ENCODE measurements at places on chromosomes 7 and 10.

GRCh38 chr10:75034714-75035258, 76.7 kb upstream of the SAMD8 start:
- no peak for DNase-seq

GRCh38 chr10:103739039-103739764, 116.2 kb downstream of the SH3PXD2A start:
- peak; percentile 99 for DNase-seq

DNA sequence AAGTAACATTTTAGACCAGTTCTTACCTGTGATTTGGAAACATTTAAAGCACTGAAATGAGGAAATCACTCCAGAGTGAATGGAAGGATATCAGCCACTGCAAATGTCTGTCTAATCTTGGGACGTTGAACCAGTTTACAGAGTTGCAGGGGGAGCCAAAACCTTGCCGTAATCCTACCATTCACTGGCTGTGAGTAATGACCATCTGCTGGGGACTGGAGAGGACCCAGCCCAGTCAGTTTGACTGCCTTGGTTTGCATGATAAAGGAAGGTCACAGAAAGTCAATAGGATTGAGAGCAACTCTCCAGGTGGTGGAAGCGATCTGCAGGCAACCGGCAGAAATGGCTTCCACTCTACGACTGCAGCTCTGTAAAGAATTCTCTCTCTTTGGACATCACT, 167.2 kb downstream of the AKR1D1 start:
- peak; percentile 55 for DNase-seq

GRCh38 chr7:94253686-94254085, 141.0 kb upstream of the COL1A2 start:
- DNase-seq = no peak

DNA sequence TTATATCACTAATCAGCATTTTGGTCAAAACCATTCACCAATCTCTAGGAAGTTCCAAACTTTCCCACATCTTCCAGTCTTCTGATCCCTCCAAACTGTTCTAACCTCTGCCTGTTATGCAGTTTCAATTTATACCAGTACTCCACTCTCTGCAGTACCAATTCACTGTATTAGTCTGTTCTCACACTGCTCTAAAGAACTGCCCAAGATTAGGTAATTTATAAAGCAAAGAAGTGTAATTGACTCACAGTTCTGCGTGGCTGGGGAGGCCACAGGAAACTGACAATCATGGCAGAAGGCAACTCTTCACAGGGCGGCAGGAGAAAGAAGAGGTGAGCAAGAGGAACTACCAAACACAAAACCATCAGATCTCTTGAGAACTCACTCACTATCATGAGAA, 374.9 kb downstream of the SORCS1 start:
- DNase-seq = no peak

- DNase-seq = no peak
Observed at GRCh38 chr7:57202274-57202673, 70.0 kb upstream of the ZNF479 start.

DNA sequence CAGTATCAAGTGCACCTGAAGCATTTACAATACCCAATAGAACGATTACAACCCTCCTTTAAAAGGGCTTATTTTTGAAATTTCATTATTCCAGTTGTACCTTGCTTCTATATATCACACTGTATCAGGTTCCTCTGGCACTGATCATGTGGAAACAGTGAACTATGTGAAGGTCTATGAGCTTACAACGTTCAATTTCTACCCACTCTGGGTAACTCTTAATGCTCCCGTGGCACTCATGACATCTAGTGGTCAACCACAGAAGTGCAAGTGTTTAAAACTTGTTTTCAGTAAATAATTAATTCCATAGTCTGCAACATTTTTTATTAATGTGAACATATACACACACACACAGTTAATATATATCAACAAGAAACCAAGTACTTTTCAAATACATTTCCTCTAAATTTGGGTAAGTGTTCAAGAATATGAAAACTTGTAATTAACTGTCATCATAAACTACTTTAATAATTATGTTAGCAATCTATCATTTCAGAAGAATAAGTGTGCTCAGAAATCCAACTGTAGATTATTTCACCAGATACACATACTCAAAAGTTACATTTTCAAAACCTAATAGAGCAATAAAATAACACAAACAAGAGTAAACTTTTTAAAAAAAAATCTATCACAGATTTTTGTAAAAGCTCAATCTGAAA, 61.0 kb downstream of the MPP7 start:
- peak; percentile 73 for DNase-seq

GRCh38 chr10:130112821-130113220, 2.2 kb upstream of the C10orf143 start:
- no peak for DNase-seq

DNA sequence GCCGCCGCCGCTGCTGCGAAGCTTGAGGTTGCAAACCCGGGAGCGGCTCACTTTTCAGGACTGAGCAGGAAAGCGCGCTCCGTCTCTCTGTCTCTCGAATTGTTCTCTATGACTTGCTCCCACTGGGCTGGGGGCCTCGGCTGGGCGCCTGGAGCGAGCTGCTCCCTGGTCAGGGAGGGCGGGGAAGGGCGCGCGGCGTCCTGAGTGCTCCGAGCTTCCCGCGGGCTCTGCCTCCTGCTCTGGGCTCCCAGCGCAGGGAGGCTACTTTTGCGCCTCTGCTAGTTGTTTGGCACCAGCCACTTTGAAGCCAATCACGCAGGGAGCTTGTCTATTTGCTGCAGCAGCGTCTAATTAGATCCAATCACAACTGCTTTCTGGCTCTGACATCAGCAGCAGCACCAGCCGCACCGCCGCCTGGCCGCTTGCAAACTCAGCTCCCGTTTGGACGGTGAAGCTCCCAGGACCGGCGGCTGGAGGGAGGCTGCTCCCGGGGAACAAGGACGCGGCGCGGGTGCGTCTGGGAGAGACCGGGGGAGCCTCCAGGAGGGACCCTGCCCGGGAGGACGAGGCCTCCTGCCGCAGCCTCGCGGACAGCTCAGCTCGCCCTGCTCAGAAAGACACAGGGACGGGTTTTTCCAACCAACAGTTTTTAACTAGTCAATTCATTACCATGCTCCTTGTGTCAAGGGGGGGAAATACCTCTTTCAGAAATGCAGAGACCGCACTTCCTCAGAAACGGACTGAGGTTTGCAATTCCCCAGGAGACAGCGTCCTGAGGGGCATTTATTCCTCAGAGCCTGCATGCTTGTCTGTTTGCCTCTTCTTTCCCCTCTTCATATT, at the start of gene ADARB2:
TSS of gene ADARB2 (minus strand) at position 304 of the 840 bp plus-strand sequence.
- DNase-seq = no peak

- peak; percentile 31 for DNase-seq
Observed at GRCh38 chr10:99689461-99689860, 30.2 kb downstream of the ENTPD7 start.

- no peak for DNase-seq
Observed at GRCh38 chr7:150586785-150587152, 19.6 kb downstream of the GIMAP4 start.

DNA sequence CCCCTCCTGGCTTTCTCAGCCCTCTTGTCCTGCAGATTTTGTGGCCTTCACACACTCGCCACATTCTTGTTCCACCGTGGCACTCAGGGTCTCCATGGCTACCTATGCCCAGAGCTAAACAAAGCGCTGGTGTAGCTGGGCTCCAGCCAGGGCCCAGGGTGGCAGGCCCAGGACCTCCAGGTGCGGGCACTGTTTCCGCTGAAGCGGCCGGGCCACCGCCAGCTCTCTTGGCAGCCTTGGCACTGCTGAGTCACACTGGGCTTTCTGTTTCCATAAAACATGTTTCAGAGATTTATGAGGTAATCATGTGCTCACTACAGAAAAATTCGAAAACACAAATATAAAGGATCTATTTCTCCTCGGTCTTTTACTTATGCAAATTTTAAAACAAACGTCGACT, 51.3 kb downstream of the AOC1 start:
- DNase-seq = peak; percentile 46

DNA sequence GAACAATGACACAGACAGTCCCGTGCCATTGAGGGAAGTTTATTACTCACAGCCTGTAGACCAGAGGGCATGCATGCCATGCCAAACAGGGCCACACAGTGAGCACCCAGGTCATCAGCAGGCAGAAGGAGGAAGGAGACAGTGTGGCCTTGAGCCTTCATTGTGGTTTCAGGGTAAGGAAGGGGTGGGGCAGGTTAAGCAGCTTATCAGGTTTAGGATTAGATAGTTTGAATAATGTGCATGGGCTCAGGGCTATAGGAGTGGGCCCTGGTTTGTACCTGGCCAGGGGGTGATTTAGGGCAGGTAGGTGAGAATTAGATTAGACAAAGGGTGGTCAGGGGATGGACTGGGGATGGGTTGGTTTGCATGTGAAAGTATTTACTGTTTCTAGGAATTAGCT, 67.9 kb downstream of the ADCY1 start:
- no peak for DNase-seq

DNA sequence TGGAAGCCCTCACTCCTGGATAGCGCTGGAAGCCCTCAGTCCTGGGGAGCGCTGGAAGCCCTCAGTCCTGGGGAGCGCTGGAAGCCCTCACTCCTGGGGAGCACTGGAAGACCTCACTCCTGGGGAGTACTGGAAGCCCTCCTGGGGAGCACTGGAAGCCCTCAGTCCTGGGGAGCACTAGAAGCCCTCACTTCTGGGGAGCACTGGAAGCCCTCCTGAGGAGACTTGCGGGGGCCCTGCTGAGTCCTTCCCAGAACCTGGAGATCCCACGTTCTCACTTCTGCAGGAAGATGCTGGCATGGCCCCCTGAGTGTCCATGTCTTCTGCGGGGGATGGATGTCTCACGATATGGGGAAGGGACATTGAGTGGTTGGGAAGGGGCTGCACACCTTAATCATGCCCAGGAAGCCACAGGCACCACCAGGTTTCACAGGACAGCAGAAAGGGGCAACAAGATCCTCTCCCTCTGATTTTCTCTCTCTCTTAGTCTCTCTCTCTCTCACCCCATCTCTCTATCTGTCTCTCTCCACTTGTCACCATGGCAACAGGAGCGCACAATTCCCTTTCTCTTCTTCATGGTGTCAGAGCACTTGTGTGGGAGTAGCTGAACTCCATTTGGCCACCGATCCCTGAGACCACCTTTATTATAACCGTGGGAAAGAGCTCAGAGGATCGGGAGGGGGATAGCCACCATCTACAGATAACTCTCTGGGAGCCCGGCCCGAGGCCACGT, 267.0 kb downstream of the TCERG1L start:
- DNase-seq = no peak

GRCh38 chr7:31368620-31369019, 28.1 kb upstream of the NEUROD6 start:
- no peak for DNase-seq

DNA sequence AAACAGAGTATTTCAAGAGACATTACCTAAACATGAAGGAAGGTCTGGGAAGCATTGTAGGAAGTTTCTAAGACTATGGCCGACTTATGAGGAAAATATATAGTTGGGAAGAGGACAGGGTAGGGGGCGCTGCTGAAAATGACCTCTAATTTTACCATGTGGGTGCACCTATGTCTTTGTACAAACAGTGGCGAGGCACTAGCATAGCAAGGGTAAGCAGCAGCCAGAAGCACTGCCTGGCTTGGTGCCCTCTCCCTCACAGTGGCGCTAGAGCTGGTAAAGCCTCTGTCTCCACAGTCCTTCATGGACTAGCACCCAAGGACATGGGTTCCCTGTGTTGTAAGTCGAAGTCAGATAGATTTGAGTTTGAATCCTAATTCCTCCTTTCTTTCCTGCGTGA, 461.2 kb downstream of the INHBA start:
- DNase-seq = no peak

GRCh38 chr10:60230892-60231291, 158.8 kb downstream of the ANK3 start:
- peak; percentile 9 for DNase-seq

DNA sequence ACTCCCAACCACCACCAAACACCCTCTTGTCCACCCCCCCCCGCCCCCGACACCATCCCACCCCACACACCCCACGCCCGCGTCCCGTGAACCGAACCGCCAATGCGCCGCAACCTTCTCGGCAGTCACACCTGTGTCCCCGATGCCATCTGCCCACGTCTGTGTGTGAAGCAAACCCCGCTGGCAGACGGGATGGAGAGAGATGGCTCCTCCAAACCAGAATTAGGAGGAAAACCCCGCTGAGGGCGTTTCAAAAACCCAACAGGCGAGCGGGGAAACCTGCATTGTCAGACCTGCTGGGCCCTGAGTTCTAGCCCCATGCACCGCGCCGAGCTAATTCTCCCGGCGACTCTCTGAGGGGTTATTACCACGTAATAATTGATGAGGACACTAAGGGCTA, 28.6 kb upstream of the KCNK18 start:
- DNase-seq = no peak

DNA sequence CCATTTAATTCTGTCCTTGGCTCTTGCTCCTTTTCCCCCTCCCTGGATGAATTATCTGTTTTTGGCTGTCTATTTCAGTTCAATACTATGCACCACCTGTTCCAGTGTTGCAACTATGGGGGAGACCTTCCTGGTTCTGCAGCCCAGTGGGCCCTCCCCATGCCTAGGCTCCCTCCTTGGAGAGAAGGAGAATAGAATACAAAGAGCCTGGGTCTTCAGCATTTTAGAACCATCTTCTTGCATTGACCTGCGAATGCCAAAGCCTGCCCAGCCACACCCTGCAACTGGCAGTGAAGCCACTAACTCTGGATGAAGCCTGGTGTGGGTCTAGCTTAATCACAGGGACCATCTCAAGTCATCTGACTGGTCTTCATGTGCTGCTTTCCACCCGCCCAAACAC, 207.1 kb downstream of the HERPUD2 start:
- DNase-seq = no peak

GRCh38 chr7:326809-327232, 36.9 kb downstream of the FOXL3 start:
- no peak for DNase-seq

- DNase-seq = no peak
Observed at GRCh38 chr7:129122751-129123509, 21.6 kb upstream of the TSPAN33 start.

GRCh38 chr10:43852149-43852548, 203.5 kb upstream of the ZNF32 start:
- DNase-seq = no peak

- DNase-seq = no peak
Observed at GRCh38 chr10:82402906-82403401, 528.0 kb downstream of the NRG3 start.

GRCh38 chr7:51318886-51319579, 2.4 kb upstream of the COBL start:
- DNase-seq = no peak

DNA sequence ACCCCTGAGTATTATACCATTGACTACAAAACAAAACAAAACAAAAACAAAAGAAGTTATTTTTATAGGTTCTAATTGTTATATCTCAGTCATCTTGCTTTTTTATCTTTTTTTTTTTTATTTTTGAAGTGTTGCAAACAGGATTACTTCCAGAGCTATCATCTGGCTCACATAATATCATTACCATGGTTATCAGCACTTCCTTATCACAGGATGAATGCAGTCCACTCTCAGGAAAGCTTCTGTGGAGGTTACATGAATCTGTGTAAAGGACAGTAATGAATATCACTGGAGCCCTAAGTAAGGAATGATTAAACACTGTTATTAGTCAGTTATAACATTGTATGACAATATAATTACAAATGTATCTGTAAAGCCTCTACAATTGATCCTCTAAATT, 451.5 kb downstream of the PLXDC2 start:
- no peak for DNase-seq
